ENCODE measurements at places on chromosomes 16 and 17. TPM values are rescaled to one million over a fixed set of nuclear protein-coding genes. Genes with fewer than 3 reads are reported as not detected.

GRCh38 chr16:89815639-89816348 is 653 bp downstream of the FANCA start:
- no peak for DNase-seq

DNA sequence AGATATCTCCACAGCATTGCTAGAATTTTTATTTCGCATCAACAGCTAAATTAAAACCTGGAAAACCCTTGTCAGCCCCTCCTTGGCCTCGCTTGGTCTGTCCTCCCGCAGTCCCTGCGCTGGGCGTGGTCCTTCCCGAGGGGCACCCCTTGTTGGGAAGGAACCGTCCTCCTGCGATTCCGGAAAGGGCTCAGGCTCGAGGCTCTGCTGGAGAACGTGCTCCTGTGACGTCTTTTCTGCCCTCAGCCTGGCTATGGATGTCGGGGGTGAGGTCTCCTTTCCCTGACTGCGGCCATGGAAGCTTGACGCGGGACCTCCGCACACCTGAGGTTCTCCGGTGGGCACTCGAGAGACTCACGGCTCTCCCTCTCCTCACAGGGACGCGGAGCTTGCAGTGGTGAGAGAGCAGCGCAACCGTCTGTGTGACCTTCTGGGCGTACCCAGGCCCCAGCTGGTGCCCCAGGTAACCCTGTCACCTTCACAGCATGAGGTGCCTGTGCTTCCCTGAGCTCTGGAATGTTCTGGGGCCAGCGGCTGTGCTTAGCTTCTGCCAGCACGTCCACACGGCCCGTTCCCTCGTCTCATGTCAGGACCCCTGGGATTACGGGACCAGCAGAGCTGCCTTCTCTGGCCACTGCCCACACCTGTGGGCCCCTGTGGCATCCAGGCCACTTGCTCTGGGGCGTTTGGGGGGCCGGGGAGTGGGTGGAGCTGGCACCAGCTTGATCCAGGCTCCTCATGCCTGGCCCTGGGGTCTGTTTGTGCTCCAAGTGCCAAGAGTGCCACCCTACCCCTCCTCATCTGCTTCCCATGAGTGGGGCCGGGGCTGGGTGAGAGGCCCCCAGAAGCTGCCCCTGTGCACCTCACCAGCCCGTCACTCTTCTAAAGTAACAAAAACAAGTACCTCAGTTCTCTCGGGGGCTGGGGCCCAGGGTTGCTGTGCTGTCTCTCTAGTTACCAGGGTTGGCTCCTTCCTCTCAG is 101.5 kb upstream of the ZNF750 start:
- DNase-seq, result no peak

The XYLT1 gene
- 9.9 TPM for polyA plus RNA-seq

GRCh38 chr16:52515068-52515671 is 31.8 kb downstream of the TOX3 start:
- no peak for DNase-seq

The TMEM97 gene
- 31.0 TPM for polyA plus RNA-seq

GRCh38 chr16:17222871-17223401 is 247.8 kb downstream of the XYLT1 start:
- no peak for DNase-seq

- DNase-seq, result peak; percentile 31
Measured at GRCh38 chr16:47018223-47018891, 44.9 kb upstream of the DNAJA2 start.

DNA sequence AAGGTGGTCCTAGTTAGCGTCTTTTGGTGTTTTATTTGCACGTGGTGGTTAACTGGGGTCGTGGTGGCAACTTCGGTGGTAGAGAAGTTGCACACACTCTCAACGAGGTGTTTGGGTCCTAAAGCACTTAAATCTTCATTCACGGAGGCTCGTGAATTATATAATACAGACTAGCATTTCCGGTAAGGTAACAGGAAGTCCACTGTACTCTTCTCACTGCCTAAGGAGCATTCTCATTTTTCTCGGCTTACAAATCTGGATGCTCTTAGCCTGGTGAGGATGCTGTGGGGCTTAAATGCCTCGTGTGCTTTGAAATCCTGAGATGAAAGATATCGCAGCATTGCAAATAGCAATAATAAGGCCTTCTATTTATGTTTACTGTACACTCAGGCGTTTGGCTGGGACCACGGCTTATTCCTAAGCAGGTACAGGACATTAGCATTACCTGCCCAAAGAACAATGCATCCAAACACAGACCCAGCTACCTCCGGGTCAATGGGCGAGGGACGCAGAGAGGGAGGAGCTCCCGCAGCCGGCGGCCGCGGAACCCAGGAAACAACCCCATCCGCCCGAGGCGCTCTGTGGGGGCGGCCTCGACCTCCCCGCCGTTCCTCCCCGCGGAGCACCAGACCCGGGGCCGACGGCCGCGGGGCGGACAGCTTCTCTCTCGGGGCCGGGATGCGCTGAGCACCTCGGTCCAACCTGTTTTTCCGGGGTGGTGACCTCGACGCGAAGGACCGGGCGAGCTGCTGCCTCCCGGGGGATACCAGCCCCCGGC is 856 bp downstream of the DNAJA2 start:
- DNase-seq, result no peak

Data from large intestine (tissue), 12 donors.